IPS-NIHi11 (cell line): ENCODE measurements at places on chromosomes 4 and X.

- DNase-seq, result no peak
Observed at GRCh38 chr4:88458104-88458740, 1.3 kb downstream of the HERC5 start.

- DNase-seq, result no peak
Observed at GRCh38 chrX:13084611-13085010, 40.2 kb upstream of the FAM9C start.

GRCh38 chrX:133072566-133072965, 24.3 kb downstream of the USP26 start:
- no peak for DNase-seq

DNA sequence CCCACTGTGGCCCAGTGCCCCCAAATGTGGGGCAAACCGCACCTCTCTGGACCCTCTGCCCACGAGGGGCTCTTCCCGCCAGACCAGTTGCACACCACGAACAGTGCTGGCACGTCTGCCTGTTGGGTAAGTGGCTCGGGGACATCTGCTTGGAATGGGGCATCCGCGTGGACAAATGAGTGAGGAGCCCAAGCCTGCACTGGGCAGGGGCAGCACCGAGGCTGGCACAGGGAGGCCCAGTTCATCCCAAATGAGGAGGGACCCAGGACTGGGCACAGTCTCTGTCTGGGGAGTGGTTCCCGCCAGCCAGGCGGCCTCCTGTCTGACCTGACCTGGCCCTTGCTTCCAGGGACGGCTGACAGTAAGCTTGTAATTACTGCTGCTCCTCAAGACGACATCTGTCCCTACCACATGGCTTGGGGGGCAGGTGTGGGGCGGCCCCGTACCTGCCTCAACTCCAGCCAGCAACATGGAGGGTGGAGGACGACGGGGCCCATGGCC, 3.2 kb downstream of the SPON2 start:
- DNase-seq, result no peak

GRCh38 chrX:97399400-97399799, 515.7 kb downstream of the RPA4 start:
- no peak for DNase-seq

DNA sequence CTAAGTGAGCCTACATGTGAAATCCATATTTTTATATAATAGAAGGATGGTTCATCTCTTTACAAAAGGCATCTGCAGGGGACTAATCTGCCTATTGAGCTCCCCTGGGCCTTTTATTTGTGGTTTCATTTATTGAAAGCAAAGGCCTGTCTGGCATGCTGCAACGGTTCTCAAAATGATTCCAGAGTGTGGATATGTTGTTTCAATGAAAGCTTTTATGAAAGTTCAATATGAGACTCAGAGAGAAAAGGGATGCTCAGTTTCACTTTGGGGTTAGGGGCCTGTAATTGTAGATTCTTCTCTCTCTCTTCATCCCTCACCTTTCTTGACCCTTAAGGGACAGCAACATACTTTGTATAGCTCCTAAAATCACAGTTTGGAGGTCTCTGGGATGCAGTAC, 204.2 kb upstream of the CASK start:
- no peak for DNase-seq

DNA sequence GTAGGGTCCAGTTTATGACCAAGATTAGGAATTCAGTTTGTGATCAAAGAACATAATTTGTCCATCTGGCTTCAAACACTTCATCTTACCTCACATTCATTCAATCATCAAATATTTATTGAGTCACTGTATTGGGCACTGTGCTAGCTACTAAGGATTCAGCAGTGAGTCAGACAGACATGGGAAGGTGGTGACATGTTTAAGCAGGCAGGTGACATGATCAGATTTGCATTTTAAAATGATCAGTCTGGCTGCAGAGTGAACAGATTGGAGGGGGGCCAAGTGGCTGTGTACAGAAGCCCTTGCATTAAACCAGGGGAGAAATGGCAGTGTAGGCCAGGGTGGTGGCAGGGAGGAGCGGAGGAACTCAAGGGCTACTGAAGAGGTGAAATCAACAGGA, 25.1 kb upstream of the APLN start:
- no peak for DNase-seq

DNA sequence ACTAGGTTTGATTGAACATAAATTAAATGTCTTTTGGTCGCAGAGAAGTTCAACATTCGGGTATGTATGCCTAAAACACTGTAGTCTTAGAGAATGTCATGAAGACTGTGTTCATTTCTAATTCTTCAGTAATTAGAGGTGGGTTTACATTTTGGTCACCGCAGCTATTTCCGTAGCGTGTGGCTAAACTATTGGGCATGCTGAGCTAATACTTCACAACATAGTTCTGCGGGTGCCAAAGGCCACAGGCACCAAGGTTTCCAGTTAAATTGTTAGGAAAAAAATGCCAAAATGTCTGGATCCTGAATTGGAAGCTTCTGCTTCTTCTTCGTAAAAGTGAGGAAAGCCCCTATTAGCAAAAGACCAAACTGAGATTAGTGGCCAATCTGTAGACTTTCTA, 25.1 kb downstream of the SMIM31 start:
- no peak for DNase-seq

- DNase-seq, result no peak
Observed at GRCh38 chr4:104163820-104164219, 330.9 kb downstream of the CXXC4 start.

GRCh38 chr4:76772498-76773106, 125.3 kb downstream of the SOWAHB start:
- DNase-seq, result no peak
